ENCODE measurements at places on chromosomes 2 and 18. TPM values are rescaled to one million over a fixed set of nuclear protein-coding genes. Genes with fewer than 3 reads are reported as not detected.

GRCh38 chr2:218002845-218003180 is at the start of gene TNS1:
TSS of gene TNS1 (minus strand) at chr2:218002995. CDS start at chr2:218002872, 123 bp downstream.
- no peak for DNase-seq

The ECEL1 gene
- total RNA-seq, result 1.0 TPM

DNA sequence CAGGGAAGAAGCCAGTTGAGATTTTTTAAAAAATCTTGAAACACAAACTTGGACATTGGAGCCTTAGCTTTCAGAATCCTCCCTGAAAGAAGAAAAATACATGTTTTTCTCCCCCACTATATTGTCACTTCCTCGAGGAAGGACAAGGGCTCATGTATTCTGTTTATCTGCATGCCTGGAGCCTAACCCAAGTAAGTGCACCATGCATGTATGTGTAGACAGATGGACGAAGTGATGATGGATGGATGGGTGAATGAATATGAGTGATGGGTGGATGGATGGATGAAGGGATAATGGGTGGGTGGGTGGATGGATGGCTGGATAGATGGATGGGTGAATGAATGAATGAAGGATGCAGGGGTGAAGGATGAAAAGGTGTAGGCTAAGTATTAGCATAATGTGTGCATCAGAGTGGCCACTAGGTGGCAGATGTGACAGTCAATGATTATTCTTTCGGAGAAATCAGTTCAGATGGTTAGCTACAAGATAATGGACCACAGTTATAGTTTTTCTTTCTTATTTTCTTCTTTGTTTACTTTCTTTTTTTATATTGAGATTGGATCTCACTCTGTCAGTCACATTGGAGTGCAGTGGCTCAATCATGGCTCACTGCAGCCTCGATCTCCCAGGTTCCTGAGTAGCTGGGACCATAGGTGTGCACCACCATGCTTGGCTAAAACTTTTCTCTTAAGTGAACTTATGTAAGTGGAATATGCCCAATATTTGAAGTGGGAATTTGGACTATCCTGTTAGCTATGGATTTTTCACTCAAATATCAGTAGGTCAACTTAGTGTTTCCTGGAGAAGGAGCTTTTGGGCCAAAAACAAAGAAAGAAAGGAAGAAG is 18.5 kb upstream of the CCDC93 start:
- DNase-seq, result no peak

The SCTR gene
- 13.2 TPM for total RNA-seq

The UGP2 gene
- 144 TPM for total RNA-seq

- no peak for DNase-seq
These were observed 32.3 kb downstream of the FEZ2 start for GRCh38 chr2:36565712-36566111.

GRCh38 chr2:206611191-206611590 is 31.1 kb upstream of the FAM237A start:
- DNase-seq, result no peak

- no peak for DNase-seq
These were observed 60.9 kb downstream of the AAK1 start for GRCh38 chr2:69582582-69583176.

GRCh38 chr18:55422456-55423180 is 165.4 kb downstream of the TCF4 start:
- no peak for DNase-seq

DNA sequence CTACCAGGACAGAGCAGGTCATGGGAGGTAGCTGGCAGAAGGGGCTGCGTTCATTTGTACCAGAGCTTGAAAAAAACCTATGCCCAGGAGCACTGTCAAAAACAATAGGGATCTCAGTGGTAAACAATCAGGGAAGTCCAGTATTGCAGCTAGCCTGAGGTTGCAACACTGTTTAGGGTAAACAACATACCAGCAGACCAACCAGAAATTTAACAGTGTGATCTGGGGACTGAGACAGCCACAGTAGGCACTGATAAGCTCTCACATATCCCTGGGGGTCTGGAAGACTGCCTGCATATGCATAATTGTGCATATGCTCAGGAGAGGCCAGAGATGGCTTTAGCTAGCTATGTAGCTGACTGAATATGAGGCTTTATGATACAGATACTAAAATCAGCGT is 12.0 kb upstream of the ZCCHC2 start:
- DNase-seq, result no peak

- DNase-seq, result no peak
These were observed 255.5 kb downstream of the TWIST2 start for GRCh38 chr2:239103125-239104098.
